ENCODE measurements at places on chromosomes 7 and 10.

- no peak for DNase-seq
Observed at GRCh38 chr7:36348256-36348655, 41.4 kb upstream of the ANLN start.

- no peak for DNase-seq
Observed at GRCh38 chr7:105298439-105298894, 90.3 kb downstream of the SRPK2 start.

DNA sequence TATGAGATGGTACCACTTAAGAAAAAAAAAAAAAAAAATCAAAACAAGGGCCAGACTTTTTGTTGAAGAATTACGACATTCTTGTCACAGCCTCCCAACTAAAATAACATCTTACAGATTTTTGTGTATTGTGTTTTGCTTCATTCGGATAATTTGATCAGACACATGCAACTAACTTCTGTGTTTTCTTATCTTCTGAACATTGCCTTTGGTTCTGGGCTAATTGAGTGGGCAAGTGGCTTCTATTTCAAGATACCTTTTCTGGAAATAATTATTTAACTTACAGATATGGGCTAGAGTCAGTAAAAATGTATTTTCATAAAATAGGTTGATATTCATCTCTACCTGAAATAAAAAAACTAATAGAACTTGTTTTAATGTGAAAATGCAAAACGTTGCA is 165.1 kb downstream of the ANKRD7 start:
- DNase-seq: no peak

DNA sequence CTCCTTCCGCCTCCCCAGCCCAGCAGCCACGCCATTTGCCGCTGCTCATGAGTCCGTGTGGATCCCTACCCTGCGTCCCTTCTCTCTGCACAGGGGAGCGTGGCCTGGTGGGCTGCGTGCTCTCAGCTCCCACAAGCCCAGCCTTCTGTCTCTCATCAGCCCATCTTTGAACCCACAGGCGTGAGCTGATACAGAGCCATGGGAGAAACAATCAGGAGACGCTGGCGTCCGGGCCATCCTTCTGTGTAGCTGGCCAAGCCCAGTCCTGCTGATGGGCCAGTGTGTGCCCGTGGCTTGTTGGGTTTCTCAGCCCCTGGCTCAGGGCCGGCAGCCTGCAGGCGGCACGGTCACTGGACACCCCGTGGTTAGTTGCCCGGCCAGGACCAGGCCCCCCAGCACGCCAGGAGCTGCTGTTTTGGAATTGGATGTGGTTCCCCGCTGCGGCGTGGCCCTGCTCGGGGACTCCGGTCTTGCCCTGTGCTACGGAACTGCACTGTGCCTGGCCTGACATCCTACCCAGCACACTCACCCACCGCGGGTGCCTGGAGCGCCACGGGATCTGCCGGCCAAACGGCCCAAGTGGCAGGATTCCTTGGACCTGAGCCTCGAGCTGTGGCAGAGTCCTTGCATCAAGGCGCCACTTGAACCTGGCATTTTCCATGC is 88.9 kb downstream of the ELFN1 start:
- DNase-seq: no peak

GRCh38 chr7:37432281-37432920 is 16.3 kb downstream of the ELMO1 start:
- DNase-seq: no peak

DNA sequence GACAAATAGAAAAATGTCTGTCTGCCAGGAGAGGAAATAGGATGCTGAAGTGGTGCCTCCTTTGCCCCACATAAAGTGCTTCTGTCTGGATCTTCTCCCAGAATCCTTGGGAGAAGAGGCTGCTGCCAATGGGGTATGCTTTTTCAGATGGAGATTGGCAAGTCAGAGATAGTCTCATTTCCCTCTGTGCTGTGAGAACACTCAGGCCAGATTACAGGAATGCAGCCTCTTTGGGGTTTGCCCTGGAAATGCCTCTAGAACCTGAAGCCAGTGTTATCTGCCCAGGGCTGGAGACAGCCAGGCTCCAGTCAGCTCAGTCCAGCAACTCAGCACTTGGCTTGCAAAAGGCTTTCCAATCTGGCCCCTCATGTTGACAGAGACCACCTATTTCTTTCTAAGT is 119.1 kb upstream of the PHYHIPL start:
- DNase-seq: no peak

GRCh38 chr10:71179382-71179781 is 33.0 kb upstream of the UNC5B start:
- no peak for DNase-seq

GRCh38 chr10:70233939-70234300 is 691 bp upstream of the PPA1 start:
- no peak for DNase-seq

DNA sequence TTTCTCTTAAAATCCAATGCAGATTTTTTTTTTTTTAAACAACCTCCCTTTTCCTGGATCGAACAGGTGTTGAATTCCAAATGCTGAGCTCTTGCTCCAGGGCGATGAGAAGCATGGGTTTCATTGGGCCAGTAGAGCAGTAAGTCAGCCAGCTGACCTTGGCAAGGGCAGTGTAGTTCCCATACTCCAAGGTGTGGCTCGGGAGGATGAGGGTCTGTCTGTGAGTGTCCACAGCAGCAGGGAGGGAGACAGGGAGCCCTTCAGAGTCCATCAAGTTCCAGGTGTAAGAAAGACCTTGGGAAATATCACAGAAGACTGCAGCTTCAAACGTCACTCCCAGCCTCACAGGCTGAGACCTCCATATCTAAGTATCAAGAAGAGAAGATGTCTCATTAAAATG is 50.4 kb downstream of the PKD1L1 start:
- no peak for DNase-seq

GRCh38 chr7:133530682-133531081 is 277.8 kb downstream of the EXOC4 start:
- DNase-seq: no peak

DNA sequence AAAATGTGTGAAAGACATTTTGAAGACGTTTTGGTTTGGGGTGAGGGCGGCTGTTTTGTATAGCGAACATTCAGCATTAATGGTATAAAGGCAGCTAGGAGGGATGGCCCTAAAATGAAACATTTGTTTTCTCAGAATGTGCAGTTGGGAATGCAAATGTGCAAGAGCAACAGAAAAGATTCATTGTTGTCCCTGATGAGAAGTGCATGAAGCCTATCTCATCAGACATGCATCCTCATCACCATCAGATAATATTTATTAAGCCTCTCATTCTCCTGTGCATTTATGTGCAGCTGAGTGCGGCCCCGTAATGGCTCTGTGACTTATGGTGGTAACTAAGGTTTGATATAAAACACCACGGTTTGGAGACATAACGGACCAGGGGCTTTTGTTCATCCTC is 199.5 kb downstream of the GFRA1 start:
- no peak for DNase-seq

GRCh38 chr7:98956469-98956868 is 78.1 kb downstream of the TRRAP start:
- DNase-seq: no peak

DNA sequence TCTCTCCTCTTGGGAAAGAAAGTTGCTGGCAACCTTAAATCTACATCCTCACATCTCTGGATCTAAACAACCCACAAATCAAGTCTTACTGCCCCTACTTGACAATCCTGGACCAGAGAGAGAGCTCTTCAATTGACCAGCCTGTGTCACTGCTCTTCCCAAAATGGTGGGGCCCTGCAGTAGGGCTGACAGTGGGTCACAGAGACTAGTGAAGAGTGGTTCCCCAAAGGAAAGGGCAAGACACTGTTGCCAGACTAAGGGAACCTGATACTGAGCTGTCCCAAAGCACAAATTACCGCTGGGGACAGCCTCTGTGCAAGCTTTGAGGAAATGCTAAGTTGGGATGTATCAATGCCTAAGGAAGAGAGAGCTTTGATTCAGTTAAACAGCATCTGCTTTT is 4.5 kb upstream of the GPRIN2 start:
- no peak for DNase-seq

- no peak for DNase-seq
Observed at GRCh38 chr10:1408651-1409367, 328.5 kb downstream of the ADARB2 start.

DNA sequence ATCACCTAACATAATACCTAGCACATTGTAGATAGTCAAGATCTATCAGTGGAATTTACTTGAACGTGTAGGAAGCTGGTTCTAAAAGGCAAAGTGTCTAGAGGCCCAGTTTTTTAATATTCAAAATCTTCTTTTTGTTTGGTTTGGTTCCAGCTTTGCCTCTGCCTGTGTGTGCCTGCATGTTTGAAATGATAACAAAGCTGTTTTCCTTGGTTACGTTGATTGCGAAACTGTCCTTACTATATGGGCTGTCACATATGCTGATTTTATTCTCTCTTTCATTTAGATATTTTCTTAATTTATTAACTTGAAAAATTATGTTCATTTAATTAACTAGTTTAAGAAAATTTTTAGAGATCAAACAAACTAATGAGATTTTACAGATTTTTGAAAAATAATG is 237.3 kb downstream of the SEMA3A start:
- DNase-seq: no peak

- no peak for DNase-seq
Observed at GRCh38 chr10:126170776-126171175, 217.5 kb downstream of the ADAM12 start.

- DNase-seq: no peak
Observed at GRCh38 chr7:26385240-26385639, 93.6 kb downstream of the SNX10 start.
